ENCODE measurements at places on chromosomes 5 and 9.

DNA sequence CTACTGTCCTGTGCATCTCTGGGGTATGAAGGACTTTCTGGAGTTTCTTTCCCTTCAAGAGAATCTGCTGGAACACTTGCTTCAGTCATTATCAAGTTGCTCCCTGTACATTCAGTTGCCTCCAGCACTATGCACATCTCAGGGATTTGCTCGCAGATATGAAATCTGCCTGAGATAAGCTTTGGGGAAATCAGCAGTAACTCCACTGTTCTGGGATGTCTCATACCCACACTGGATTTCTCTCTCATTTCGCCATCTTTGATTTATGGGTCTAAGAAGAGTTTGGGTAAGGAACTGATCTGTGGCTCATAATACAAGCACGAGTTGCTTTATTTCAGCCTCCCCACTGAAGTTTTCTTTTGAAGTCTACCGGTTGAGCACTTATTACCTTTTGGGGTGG lies 585.6 kb downstream of the PSAT1 start:
- DNase-seq, result no peak

- DNase-seq, result no peak
Measured at GRCh38 chr9:92612292-92612691, 57.6 kb downstream of the IPPK start.

DNA sequence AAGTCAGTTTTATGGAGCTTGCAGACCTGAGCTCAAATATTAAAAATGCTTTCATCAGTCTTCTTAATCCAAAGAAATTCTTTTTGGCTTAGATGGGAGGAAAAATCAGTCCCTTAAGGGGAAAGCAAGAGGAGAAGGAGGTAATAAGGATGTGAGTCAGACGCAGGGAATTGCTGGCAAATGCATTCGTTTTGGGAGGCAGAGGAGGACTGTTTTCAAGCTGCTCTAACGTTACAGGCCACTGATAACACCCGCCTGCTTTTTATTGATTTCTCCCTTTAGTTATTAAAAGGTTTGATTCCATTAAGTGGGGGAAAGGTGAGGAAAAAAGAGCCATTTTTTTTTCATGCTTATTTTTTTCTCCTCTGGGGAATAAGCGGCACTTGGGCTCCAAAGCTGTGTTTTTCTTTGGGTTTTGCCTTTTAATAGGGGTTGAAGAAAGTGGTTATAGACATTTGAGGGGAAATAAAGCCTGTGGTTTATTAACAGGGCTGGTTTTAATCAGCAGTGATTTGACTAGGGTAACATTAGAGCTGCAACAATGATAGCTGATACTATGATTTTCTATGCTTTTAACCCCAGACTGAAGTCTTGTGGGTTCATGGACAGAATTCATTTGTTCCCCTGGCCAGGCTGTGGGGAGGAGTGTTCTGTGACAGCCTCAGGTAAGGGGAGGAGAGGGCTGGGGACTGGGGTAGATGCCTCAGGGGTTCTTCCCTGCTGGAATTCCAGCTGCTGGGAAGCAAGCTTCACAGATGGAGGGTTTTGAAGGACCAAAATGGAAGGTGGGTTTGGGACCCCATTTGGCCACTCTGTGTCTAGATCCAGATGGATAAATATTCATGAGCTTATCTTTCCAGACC lies 225.2 kb downstream of the GAS1 start:
- DNase-seq, result no peak

- DNase-seq, result no peak
Measured at GRCh38 chr9:86788456-86788855, 158.8 kb downstream of the GAS1 start.

GRCh38 chr5:144864118-144864517 lies 693.4 kb downstream of the KCTD16 start:
- DNase-seq, result no peak

Data from CD4-positive, alpha-beta T cell treated with Interleukin-6 at 100 ng/mL for 8 hours (primary cell).